ENCODE measurements at places on chromosomes 3 and 15.

- DNase-seq = peak; percentile 65
These were observed 9.1 kb downstream of the PLXND1 start for GRCh38 chr3:129597087-129597999.

GRCh38 chr15:34304613-34305012 is 33.0 kb downstream of the SLC12A6 start:
- DNase-seq = peak; percentile 60

GRCh38 chr3:55169608-55170072 is 241.8 kb upstream of the LRTM1 start:
- peak; percentile 100 for DNase-seq

GRCh38 chr3:123449997-123450604 is 1.2 kb upstream of the ADCY5 start:
- no peak for DNase-seq

DNA sequence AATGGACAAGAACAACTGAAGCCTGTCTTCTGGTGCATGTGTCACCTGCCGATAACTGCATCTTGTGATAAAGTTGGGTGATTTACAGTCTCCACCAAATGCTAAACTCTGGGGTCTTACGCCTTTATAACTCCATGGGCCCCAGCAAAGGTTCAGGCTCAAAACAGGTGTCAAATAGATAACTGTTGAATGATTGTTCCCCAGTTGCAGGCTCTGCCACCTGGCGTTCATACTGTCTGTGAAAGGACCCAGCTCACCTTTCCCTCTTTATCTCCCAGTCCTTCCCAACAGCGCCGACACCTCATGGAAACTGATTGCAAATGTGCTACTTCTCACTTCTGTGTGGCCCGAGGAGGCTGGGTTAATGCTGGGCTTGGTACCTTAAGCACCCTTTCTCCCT is 8.3 kb upstream of the SNX22 start:
- DNase-seq = no peak

DNA sequence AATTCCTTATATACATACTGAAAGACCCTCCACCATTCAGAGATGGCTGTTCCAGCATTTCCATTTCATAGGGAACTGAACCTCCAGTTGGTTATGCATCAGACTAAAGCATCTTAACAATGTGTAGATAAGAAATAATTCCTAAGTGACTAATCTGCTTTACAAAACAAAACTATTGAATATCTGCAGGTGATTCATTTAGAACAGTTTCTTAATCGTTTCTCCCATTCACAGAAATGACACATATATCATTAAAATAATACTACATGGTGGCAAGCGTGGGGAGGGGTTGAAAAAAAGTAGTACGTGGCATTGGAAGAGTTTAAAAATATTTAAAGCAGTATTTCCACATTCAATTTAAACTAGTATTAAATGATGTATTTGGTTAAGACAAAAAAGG is 19.5 kb downstream of the COPS2 start:
- peak; percentile 62 for DNase-seq

DNA sequence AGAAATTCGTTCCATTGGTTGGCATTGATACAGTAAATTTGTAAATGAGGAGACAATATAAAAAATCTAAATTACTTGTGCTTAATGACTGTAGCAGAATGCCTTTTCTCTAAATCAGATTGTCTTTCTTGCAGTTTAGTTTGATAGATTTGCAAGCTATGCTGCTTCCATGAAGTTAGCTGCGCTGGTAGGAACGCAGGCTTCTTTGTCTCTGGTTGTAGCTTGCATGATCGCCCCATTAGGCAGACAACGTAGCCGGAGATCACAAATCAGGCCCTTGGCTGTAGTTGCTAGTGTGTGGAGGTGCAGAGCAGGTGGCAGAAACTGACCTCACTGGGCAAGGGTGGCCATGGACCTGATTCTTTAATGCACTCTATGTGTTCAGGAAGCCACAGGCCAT is 6.1 kb downstream of the ZIC1 start:
- no peak for DNase-seq

GRCh38 chr3:101362406-101362805 is 42.0 kb upstream of the IMPG2 start:
- no peak for DNase-seq

- DNase-seq = no peak
These were observed 60.7 kb downstream of the TBC1D2B start for GRCh38 chr15:78016860-78017259.

- DNase-seq = peak; percentile 35
These were observed 607.5 kb upstream of the NAALADL2 start for GRCh38 chr3:174251681-174252080.

DNA sequence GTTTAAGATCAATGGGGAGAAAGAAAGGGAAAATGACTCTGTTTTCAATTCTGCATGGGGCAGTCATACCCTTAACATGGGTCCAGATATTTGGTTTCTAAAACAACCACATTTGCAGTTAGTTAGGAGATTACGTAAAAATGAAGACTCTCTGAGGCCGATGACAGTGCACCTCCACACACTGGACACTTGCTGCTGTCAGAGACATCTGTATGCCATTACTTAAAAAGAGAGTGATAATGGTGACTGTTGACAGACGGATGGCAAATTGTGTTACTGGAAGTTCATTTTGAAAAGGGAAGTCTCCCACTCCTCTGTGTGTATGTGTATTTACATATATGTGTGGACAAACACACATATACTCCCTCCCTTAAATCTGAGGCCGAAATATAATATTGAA is 304.5 kb upstream of the SEMA6D start:
- no peak for DNase-seq

- no peak for DNase-seq
These were observed 2.5 kb downstream of the SEMA3B start for GRCh38 chr3:50271314-50271936.

DNA sequence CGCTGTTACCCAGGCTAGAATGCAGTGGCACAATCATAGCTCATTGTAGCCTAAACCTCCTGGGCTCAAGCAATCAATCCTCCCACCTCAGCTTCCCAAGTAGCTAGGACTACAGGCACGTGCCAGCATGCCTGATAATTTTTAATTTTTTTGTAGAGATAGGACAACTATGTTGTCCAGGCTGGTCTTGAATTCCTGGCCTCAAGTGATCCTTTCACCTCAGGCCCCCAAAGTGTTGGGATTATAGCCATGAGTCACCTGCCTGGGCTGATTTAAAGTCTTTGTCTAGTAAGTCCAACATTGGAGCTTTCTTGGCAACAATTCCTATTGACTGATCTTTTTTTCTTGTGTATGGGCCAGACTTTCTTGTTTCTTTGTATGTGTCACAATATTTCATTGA is 28.1 kb downstream of the SPINK8 start:
- no peak for DNase-seq

- DNase-seq = no peak
These were observed 245.1 kb downstream of the ZNF385D start for GRCh38 chr3:21505711-21506460.

DNA sequence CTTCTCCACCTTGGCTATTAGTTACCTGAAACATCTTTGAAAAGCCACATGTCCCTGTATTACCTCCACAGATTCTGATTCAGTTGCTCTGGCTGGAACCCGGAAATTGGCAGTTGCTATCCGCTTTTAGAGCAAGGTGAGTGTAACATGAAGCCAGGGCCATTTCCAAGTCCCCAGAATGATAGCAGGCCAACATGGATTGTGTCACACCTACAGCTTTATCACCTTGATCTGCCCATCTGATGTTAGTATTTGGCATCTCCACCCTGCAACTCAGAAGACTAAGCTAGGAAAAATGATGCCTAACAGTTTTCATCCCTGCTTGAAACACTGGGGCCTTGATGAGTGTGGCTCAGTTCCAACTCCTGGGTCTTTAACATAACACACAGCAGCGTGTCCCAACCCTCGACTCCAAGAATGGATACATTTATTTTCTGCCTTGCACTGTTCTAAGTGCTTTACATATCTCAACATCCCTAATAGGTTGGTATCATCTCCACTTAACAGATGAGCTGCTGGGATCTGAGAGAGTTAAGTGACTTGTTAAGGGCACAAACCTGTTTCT is 21.3 kb upstream of the NUDT16 start:
- DNase-seq = no peak

DNA sequence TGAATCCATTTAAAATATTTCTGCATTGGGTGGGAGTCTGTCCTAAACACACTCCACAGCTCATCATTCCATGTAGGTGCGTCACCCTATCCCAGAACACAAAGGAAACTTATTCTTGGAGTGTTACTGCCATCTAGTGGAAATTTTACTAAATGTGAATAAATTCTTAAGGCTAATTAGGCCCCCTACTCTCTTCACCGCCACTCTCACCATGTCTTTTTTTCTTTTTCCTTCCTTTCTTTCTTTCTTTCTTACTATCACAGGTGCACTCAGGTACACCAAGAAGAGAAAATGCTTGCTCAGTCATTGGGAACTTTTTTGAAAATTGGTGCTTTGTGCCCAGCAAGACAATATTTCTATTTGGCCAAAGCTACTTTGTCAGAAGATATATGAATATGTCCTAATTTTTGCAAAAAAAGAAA is 26.4 kb upstream of the ATP8B4 start:
- peak; percentile 79 for DNase-seq

- no peak for DNase-seq
These were observed 682.5 kb downstream of the GRM7 start for GRCh38 chr3:7543294-7543880.

GRCh38 chr3:2921452-2921851 is 188.7 kb downstream of the IL5RA start:
- no peak for DNase-seq

All from AG10803 (cell line).